ENCODE measurements at places on chromosomes 12 and 14.

DNA sequence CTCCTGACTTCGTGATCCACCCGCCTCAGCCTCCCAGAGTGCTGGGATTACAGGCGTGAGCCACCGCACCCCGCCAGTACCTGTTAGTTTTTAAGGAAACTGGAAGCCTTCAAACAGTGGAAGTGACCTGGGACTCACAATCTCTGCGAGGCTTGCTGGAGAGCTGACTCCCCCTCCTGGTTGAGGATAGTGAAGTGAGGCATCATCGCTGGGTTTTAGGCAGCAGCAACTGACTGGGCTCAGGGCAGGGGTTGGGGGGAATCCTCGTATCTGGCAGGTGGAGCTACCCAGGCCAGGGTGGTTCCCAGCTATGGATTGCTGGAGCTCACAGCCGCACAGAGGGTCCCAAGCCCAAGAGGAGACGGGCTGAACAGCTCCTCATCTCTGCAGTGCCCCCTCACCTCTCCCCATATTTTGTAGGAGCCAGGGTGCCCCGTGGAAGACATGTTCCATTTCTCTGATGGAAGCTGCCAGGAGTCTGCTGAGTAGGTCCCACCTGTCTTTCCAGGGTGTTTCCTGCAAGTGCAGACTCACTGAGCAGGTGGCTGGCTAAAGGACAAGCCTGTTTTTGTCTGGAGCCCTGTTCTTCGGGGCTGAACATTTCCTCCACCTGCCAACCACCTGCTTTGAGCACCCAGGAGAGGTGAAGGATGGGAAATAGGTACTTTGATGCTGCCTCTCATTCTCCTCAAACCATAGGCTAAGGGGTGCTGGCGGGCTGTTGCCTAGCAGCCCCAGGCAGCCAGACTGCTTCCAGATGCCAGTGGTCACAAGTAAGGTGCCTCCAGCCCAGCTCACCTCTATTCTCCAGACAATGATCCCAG is 3.1 kb downstream of the AVIL start:
- no peak for DNase-seq

DNA sequence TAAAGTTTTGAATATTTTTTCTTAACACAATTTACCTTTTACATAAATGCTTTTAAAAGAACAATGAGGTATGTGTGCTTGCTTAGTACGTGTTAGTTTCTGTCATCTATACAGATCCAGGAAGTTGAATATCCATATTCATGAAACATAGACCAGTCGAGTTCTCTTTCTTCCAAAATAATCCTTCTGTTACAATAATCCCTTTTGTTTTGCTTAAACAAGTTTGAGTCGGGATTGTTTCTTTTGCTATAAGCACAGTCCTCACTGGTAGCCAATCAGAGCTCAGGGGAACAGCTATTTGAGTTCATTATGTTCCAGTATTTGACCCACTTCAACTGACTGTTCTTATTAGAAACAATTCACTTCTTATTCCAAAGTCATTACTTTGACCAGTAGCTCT is 214.7 kb upstream of the FLRT2 start:
- no peak for DNase-seq

GRCh38 chr14:76866456-76866855 is 40.2 kb downstream of the LRRC74A start:
- DNase-seq: no peak

DNA sequence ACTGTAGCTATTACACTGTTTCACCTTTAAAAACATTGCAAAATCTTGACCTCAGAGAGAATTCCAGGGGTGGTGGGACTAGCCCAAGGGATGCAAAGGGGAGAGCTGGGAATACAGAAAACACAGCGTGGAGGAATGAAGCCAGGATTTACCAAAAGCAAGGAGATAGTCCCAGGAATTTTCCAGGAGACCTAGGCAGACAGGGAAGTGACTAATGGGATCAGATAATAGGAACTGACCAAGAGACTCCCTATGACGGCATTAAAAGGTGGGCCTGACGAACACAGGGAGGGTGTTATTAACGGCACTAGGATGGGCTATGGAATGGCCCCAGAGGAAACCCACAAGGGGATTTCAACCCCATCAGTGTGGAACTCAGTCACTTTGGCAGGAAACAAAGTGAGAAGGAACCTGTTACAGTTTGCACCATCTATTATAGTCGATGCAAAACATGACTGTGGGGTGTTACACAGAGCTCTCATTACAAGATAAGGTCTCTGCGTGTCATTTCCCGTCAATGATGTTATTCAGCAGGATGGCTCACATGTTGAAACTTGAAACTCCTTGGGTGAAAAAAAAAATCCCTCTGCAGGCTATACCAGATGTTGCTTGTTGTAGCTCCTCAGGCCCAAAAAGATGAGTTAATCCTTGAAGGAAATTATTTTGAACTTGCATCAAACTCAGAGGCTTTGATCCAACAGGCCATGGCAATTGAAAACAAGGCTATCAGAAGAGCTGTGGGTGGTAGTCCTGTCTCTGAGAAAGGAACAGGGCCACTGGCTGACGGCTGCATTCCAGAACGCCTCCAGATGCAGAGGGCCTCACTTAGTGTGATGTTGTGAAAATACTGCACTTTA is 58.7 kb downstream of the DRAM1 start:
- DNase-seq: no peak

Measured in stimulated activated CD4-positive, alpha-beta T cell treated with anti-CD3 and anti-CD28 coated beads, Interleukin-15, amount 100 ng/mL, for 1 hour (primary cell).